ENCODE measurements at places on chromosomes 1 and 21. TPM values are rescaled to one million over a fixed set of nuclear protein-coding genes. Genes with fewer than 3 reads are reported as not detected.

DNA sequence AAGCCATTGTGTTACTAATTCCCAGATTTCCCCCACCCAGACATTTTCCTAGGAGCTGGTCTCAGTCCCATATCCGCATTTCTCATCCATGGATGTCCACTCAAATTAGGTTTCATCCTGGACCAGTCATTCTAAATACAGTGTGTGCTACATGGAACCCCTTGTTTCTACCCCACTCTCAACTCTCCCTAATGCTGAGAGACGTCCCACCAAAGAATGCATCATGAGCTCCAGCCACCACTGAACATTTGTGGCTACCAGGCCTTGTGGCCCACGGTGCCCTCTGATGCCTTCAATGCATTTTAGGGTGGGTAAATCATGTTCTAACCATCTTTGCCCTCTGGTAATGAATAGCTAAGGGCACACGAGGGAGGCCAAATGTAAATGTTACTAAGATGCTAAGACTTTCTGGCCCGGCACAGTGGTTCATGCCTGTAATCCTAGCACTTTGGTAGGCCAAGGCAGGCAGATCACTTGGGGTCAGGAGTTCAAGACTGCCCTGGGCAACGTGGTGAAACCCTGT, 13.3 kb upstream of the RAB42 start:
- DNase-seq: no peak

- DNase-seq: no peak
These were observed 511 bp upstream of the SNX27 start for GRCh38 chr1:151611288-151611790.

- DNase-seq: no peak
These were observed 72.2 kb upstream of the IFFO2 start for GRCh38 chr1:19028546-19029129.

- no peak for DNase-seq
These were observed 160.1 kb upstream of the UBE2U start for GRCh38 chr1:64043288-64043687.

GRCh38 chr1:170274131-170274501, 128.4 kb downstream of the NTMT2 start:
- no peak for DNase-seq

DNA sequence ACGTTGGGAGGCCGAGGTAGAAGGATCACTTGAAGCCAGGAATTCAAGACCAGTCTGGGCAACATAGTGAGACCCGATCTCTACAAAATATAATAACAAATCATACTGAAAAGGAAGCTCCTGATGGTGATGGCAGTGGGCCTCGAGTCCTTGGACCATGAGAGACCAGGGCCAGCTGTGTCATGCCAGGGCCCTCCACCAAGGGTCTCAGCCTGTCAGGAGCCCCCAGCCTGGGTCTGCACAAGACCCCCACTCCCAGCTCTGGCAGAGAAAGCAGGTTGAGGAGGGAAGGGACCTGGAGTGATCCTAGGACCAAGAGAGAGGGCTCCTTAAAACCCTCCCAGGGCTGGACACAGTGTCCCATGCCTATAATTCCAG, 6.7 kb upstream of the CTRC start:
- DNase-seq: no peak

- no peak for DNase-seq
These were observed 57.6 kb upstream of the FMO3 start for GRCh38 chr1:171032822-171033702.

- no peak for DNase-seq
These were observed 61.9 kb downstream of the ALG6 start for GRCh38 chr1:63429281-63429680.

GRCh38 chr1:36771660-36772284, 262.5 kb downstream of the GRIK3 start:
- no peak for DNase-seq

GRCh38 chr21:42042651-42043050, 28.5 kb upstream of the UMODL1 start:
- no peak for DNase-seq

GRCh38 chr1:87212431-87213134, 116.1 kb upstream of the LMO4 start:
- DNase-seq: no peak

GRCh38 chr1:212700892-212701819, 1.5 kb upstream of the BATF3 start:
- peak; percentile 69 for DNase-seq

DNA sequence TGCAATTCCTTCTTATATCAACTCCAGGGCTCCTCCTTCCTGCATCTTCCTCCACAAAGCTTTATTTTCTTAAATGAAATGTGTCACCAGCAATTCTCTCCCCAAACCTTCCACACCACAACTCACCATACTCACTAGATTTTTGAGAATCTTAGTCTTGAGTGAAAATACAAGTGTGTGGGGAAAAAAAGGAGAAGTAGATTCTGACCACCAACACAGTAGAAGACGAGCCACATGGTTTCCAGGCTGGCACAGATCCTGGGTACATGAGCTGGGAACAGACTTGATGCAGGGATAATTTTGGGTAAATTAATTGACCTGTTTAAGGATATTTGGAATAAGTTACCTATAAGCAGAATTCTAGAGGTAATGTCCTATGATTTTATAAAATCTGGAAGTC, 72.8 kb upstream of the KCNJ15 start:
- no peak for DNase-seq

GRCh38 chr1:9058465-9058864, 11.0 kb downstream of the SLC2A5 start:
- DNase-seq: no peak

DNA sequence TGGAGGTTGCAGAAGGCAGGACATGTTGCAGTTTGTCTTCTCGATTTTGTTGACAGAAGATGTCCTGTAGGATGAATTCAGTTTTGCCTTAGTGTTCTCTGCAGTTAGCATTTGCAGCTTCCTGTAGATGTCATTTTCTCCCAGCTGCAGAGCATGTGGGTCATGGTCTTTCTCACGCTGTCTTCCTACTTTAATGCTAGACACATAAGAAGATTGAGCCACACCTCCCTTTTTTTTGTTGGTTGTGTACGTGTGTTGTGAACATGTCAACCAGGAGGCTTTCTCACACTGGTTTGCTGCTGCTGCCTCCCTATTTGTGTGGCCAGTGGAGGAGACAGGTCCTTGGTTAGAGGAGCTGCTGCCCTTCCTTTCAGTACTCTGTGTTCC, 110.7 kb downstream of the VPS13D start:
- no peak for DNase-seq

GRCh38 chr1:181097242-181097641, 8.7 kb downstream of the IER5 start:
- DNase-seq: no peak

GRCh38 chr1:40029608-40030007, 10.9 kb upstream of the CAP1 start:
- no peak for DNase-seq

- no peak for DNase-seq
These were observed 827 bp upstream of the URB1 start for GRCh38 chr21:32393677-32394001.

NR5A2 gene
- 3.4 TPM for total RNA-seq

PYHIN1 gene
- total RNA-seq: not detected

C2CD2 gene
- total RNA-seq: 34.3 TPM

TACSTD2 gene
- total RNA-seq: 56.2 TPM

GBP5 gene
- under 0.01 TPM for total RNA-seq

TMEM240 gene
- total RNA-seq: 1.1 TPM

CFAP74 gene
- total RNA-seq: not detected

AVPR1B gene
- not detected for total RNA-seq
